ENCODE measurements at places on chromosomes 3 and 15.

DNA sequence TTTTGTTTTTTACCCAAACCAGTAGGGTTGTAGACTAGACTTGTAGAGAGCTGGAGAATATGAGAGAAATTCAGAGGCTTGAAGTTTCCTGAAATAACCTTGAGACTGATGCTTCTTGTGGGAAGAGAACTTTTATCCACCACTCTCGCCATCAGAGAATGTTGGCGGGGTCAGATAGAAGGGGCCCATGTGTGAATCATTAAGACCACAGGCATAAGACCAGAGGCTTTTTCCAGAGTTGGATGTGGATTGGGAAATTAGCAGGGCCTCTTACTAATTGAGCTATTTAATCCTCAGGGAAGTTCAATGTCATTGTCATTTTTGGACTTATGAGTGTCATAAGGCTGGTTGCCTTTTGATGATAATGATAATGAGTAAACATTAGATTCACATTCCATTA is 246.9 kb upstream of the THRB start:
- no peak for DNase-seq

DNA sequence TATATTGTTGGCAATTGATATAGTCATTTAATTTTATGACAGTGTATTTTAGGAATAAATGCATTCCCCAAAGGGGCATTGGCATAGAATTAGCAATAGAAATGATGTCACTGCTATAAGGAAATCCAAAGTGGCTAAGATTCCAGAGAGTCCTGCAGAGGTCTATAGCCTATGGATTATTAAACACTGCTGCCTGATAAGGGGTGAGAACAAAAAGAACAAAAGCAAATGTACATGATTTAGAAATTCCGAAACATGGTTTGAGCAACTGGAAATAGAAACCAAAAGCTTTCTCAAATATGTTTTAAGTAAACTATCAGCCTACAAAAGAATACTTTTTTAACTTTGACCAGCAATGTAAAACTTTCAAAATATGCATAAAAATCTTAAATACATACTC is 280.1 kb upstream of the RASGRP1 start:
- DNase-seq = no peak

GRCh38 chr3:133987136-133987535 is 42.6 kb downstream of the SLCO2A1 start:
- no peak for DNase-seq

DNA sequence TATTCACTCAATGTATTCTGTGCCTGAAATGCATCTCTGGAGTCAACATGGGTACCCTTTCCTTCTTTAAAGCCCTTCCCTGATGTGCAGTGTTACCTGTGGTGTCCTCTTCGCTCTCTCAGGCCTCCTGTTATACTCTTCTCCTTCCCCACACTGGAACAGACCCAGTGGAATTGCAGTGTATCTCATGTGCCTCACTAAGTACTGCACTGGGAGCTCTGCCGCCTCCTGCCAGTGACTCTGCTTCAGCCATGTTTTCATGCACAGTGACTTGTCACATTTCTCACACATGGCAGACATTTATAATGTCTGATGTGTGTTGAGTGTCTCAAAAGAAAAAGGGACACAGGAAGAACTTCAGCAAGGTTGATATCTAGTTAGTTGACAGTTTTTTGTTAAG is 191.0 kb downstream of the KLHL25 start:
- DNase-seq = no peak

Measured in right kidney (tissue), 9 donors.